ENCODE measurements at places on chromosomes 5 and 9.

DNA sequence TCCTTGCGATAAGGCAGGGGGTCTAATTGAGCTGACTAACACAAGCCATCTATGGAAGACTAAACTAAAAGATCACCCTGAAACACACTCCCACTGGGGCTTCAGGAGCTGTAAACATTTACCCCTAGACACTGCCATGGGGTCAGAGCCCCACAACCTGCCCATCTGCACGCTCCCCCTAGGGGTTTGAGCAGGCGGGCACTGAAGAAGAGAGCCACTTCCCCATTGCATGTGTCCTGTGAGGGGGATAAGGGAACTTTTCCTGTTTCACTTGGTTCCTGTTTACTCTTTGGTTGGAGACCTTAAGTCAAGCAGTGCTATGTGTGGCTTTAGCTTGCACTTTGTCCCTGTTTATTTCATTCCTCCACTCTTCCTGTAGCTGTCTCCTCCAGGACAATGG, 1929.5 kb upstream of the CDH9 start:
- peak; percentile 6 for DNase-seq

- peak; percentile 83 for DNase-seq
These were observed at the start of gene TCF7 for GRCh38 chr5:134113902-134114875. Gene TCF7 (plus strand): TSS chr5:134114681. CDS start chr5:134114907, 226 bp downstream.

GRCh38 chr5:159864885-159865691, 51.2 kb upstream of the ADRA1B start:
- DNase-seq, result no peak

GRCh38 chr5:164597293-164597900, 1092.0 kb downstream of the MAT2B start:
- DNase-seq, result peak; percentile 62

GRCh38 chr9:120927269-120928014, 846 bp upstream of the TRAF1 start:
- DNase-seq, result no peak

DNA sequence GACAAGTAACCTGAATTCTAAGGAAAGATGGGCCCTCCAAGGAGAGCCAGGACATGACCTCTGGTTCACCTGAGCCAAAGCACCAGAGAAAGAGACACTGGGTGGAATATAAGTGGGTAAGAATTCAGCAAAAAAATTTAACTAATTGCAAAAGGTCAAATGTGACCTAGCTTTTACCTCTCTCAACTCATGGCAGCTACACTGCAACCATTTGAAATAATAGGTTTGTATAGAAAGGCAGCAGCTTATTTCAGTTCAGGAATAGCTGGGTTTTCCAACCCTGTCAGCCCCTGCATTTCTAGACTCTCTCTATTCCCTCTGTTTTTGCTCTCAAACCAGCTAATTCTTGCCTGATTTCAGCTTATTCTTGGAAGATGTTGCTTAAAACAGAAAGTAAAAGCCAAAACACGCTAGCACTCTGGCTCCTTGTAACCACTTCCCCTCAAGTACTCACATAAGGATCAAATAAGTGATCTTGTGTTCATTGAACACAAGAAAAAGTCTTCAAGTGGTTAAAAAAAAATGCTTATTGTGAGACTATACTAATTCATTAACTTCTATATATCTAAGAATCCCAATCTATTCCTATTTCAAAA, 101.1 kb upstream of the NR4A3 start:
- peak; percentile 42 for DNase-seq

DNA sequence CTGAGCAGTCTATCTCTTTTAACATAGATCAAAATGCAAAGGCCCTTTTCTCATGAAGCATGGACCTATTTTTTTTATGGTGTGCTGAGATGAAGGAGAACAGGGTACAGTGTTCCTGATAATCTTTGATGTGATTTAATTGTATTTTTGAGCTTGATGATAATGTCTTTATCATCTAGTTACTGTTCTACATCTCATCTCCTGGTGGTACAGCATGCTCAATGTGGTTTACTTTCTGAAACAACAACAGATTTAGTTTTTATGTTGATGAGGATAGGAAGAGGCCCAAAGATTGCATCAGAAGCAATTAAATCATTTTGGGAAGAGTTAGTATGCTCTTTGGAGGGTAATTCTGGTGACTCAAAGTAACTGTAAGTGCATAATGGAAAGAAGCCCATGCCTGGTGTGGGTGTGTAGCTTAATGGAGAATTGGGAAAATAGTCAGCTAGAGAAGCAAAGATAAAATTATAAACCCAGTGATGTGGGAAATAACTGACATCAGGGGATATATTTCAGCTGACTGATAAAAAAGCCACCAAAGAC, 123.0 kb upstream of the KCNN2 start:
- DNase-seq, result no peak

DNA sequence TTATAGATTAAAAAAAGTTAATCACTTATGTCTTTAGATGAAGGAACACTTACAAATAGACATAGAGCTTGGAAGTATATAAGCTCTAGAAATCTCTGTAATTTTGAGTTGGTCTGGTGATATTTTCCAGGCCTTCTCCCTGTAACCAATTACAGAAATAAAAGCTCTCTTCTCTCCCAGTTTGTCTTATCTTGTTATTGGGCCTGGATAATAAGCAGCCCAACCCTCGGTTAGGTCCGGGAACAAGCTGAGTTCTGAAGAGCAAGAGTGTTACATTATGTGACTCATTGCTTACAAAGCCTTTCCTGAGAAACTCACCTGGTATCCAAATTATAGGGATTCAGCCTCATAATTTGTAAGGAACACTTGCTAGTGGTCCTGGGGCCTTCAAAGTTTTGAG, 1146.2 kb downstream of the CDH9 start:
- no peak for DNase-seq
